Kidney tubule cell (primary cell): ENCODE measurements at places on chromosomes 4 and X.

GRCh38 chr4:41015016-41015675 lies 199.2 kb downstream of the APBB2 start:
- DNase-seq = no peak

DNA sequence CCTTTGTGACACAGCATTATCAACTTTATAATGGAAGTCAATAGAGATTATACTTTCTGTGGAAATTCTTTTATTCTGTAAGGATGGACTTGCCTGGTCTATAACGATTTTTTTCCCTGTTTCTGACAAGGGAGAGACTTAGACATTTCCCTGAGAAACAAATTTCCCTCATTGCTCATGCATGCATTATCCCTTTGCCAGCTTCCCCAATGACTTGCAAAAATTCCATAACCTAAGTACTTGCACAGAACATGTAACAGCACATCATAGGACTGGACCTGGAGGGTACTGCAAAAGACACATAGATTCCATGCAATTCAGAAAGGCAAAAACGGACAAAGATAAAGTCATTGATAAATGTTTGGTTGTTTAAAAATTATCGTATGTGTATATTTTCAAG lies 166.7 kb downstream of the FHIP1A start:
- no peak for DNase-seq

- peak; percentile 13 for DNase-seq
Observed at GRCh38 chrX:56219700-56220099, 12.5 kb upstream of the KLF8 start.

DNA sequence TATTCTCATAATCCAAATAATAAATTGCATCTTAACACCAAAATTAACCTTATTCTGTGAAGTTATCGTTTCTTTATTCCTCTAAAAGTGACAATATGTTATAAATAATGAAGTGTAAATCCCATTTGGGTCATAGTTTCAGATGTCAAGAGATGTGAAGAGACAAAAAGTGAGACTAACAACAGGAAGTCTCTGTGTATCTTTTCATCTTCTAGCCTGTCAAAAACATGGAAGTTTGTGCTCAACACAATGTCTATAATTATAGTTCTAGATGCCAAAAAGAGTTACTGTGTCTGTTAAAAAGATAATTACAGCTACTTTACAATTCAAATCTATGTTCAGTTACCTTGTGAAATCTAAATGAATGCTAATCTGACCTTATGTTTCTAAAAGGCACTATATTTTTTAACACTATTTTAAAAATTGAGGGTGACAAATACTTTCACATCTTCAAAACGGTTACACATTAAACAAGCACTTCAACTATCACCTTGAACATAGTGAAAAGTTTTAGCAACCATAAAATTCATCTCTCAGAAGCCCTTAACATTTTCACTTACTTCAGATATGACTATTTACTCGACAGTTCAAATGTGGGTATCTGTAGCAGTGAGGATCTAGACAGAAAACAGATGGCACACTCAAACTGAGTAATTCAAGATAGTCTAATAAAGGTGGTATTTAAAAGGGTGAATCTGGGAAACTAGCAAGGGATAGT lies 509.8 kb downstream of the ARAP2 start:
- no peak for DNase-seq

- DNase-seq = no peak
Observed at GRCh38 chr4:22498866-22499265, 17.0 kb downstream of the ADGRA3 start.

GRCh38 chr4:7831330-7831729 lies 108.3 kb downstream of the AFAP1 start:
- no peak for DNase-seq

DNA sequence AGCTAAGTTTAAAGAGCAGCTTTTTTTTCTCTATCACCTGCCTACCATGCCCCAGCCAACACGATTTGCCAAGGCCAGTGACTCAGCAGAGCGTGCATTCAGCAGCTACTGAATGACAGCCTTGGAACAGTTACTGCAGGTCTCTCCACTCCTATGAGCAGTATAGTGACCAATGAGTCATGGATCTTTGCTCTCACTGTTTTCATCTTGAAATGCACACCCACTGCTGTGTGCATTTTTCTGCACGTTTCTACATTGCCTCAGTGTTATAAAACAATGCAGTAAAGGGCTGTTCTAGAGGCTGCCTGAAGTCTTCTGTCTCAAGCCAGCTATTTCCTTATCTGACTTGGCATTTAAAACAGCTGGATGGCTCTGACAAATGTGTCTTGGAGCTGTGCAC lies 66.0 kb upstream of the C4orf54 start:
- DNase-seq = peak; percentile 81

- peak; percentile 10 for DNase-seq
Observed at GRCh38 chr4:37138019-37138653, 106.4 kb upstream of the NWD2 start.

- DNase-seq = no peak
Observed at GRCh38 chr4:78220283-78220682, 163.2 kb downstream of the FRAS1 start.

GRCh38 chrX:3963980-3964379 lies 250.5 kb upstream of the PRKX start:
- DNase-seq = no peak

DNA sequence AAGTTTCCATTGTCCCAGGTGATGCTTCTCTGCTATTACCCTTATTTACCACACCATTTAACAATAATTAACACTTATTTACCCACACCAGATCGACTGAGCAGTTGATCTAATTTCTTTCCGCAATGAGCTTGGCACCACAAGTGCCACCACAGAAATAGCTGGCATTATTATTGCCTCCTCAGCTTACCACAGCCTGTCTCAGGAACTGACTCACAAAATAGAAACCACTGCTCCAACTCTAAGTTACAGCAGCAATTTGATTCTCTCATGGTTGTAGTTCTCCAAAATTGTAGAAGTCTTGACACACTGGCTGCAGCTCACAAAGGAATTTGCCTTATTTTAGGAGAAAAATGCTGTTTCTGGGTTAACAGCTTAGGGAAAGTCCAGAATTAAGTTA lies 22.5 kb downstream of the ZNF721 start:
- DNase-seq = peak; percentile 74

DNA sequence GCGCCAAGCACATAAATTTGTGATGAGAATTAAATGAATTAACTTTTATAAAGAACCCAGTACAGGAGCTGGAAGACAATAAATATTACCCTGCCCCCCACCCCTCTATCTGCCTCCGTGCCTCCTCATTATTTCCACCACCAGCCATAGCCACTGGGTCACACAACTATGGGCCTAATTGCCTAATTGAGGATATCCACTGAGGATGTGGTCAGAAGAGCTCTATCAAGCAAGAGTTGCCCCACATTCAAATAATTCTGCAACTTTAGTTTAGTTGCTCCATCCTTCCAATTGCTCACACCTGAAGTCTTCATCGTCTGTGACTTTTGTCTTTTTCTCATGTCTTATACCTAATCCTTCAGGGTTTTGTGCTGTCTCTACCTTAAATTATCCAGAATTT lies 9.5 kb upstream of the CXCL8 start:
- DNase-seq = no peak
